ENCODE measurements at places on chromosomes 3 and 15.

- DNase-seq: no peak
These were observed 43.1 kb downstream of the BHLHE40 start for GRCh38 chr3:5022187-5022965.

GRCh38 chr3:124997303-124998246, 58.2 kb downstream of the HEG1 start:
- DNase-seq: no peak

DNA sequence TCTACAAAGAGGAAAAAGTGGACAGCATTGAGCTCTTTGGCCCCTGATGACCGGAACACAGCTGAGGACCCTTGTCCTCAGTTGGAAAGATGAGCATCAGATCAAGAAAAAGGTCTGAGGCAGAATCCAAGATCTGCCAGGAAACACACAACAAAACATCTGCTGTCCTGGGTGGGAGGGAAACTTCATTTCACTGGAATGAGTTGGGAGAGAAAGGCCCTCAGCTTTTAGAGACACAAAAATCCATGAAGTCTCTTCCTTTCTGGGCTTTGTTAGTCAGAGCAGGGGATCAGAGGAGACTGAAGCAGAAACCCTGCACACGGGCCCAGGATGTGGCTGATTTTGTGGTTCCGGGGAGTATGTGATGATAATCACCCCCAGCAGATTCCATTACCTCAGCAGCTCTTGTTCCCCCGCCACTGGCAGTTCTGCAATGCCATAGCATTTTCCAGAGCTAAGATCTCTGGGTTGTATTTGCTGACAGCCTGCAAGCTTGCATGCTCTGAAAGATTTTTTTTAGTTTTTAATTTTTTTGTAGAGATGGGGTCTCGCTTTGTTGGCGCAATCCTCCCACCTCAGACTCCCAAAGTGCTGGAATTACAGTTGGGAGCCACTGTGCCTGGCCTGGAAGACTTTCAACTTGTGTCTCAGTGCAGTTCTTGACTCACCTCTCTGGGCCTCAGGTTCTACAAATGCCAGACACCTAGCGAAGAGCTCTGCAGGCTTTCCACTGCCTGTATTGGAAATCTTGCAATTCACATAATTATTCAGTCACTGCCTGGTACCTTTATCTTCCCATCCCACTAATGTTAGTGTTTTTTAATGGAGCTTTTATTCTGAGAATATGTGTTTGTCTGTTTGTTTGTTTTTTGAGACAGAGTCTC, 5.8 kb upstream of the TATDN2 start:
- no peak for DNase-seq

DNA sequence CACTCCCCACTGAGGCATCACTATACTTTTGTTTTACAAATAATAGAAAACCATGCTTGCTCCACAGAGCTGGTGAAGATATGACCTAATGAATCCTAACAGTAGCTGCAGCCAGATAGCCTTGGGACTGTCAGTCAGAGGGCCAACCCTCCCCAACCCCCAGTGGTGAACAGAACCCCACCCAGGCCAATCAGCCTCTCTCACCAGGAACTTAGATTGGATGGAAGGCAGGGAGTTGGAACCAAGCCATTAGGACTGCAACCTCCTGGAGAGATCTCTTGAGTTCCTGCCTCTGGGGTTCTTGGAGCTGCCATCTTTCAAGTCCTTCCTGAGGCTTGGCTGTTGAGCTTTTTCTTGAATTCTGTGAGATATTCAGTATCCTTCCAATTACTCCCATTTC, 3.0 kb upstream of the MRPS22 start:
- DNase-seq: no peak

GRCh38 chr3:28151608-28152228, 89.7 kb upstream of the CMC1 start:
- DNase-seq: no peak

DNA sequence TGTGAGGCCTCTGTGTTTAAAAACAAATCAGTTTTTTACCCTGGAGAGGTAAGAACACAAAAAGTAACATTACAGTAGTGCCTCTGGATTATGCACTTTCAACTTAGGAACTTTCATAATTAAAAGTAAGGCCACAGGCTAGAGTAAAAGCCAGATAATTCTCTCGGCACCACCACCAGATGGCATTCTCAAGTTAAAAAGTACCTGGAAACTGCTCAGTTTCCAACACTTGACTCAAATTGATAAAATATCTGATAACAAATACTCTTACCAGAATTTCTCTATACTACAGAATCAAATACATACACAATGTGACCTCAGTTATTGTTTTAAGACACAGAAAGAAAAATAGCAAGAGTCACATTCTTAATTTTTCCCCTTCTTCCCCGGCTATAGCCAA, 19.9 kb downstream of the SPICE1 start:
- no peak for DNase-seq

Measured in NCI-H2107 (cell line).